ENCODE measurements at places on chromosomes 7 and 10.

- no peak for DNase-seq
Measured at GRCh38 chr10:81838950-81839349, 36.0 kb upstream of the NRG3 start.

DNA sequence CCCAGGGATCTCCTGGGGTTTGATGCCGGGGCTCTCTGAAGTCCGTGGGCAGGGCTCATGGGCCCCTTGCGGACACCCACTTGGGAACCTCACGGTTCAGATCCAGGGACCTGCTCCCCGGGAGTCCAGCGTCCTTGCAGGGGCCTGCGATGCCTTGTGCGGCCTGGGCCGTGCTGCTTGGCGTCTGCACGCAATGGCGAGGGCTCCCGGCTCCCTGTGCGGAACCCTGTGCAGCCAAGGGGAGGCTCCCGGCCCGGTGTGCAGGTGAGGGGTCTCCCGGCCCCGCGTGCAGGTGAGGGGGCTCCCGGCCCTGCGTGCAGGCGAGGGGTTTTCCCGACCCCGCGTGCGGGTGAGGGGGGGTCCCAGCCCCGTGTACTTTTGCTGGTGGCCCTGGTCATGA is 146.7 kb downstream of the DNAJB6 start:
- no peak for DNase-seq

DNA sequence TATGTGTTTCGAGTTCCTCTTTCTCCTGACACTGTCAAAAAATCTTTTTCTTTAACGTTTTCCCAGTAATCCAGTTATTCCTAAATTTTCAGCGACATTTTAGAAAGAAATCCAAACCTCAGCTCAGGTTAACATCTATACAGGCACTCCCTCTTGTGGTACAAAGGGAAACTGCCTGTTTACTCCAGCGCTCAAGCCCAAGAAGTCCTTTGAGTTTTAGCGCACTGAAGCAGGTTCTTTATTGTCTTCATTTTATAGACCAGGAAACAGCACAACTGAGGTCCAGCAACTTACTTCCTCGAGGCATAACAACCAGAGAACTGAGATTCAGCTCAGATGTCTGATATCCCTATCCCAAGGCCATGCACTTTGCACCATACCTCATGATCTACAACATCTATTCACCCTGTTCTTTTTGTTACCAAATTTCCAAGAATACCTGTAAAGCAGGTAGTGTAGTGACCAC is 287.2 kb upstream of the MKLN1 start:
- no peak for DNase-seq

GRCh38 chr10:114392112-114392835 is 12.0 kb downstream of the AFAP1L2 start:
- DNase-seq, result no peak

DNA sequence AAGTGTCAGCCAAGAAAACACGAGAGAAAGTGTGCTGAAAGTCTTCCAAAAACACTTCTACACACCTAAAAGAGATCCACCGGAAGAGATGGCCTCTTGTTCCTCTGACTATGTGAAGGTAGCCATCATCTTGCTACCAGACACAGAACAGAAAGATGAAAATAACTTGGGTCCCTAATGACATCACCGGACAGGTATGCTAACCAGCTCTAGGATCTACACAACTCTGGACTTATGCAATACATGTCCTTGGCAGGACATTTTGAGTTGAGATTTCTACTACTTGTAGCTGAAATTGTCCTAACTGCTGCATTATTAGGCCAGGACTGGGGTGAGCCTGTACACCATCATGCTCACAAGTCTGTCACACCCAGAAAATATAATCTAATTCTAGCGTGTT is 358.7 kb downstream of the ELMO1 start:
- DNase-seq, result no peak

- DNase-seq, result no peak
Measured at GRCh38 chr10:103614306-103615158, 121.0 kb downstream of the NEURL1 start.

DNA sequence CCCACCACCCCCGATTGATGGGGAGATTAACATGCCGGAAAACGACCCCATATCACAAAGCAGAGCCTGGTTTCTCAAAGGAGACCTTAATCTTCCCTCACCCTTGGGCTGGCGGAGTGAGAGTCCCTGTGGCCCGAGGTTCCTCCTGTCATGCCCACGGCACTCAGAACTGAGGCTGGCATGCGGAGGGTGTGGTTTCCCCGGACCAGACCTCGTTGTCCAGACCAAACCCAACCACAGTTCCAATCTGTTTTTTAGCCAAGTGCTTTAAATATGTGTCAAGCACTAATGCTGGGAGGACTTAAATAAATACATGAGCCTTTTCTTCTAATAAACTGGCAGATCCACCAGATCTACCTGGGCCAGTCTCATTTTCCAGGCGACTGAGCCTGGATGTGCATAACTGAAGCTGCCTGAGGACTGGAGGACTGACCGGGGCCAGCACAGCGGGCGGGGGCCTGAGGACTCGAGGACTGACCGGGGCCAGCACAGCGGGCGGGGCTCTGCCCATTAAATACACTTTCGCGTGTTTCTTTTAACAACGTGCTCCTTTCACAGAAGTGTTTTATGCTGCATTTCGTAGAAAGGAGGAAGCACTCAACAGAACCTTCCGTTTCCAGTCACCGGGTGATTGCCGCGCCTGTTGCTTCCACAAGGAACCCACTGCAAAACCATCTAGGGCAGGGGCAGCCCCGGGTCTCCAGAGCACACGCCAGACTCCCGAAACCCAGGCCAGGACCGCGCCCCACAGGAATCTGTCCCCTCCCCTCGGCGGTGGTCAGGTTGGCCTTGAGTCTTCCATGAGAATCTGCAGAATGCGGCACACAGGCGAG is 334.6 kb downstream of the PTPRN2 start:
- DNase-seq, result no peak

DNA sequence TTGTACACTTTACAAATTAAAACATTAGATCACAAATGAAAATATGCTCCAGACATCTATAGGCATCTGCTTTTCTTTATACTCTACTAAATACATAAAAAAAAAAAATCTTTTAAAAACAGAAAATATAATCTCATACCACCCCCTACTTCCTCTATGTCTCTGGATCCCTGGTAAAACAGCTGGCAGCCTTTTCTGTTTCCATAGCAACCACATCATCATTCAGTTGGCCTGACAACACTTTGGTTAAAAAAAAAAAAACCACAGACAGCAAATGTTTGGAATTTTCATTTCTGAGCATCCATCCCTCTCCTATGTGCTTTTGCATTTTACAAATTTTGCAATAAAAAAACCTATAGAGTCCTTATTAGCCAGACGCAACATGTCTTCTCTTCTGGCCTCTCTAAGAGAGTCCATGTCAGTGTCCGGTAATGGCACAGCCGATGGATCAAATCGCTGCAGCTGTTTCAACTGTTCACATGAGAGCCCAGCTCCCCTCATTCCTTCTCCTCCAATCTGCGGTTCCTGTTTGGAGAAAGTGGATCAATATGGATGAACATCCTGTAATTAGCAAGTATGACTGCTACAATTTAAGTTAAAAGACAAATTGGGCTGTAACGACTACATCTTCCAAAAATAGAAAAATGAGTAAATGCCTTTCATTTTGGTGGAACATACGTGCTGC is 105.6 kb downstream of the NSUN6 start:
- no peak for DNase-seq

GRCh38 chr10:53570221-53570620 is 797.6 kb upstream of the MBL2 start:
- no peak for DNase-seq

- DNase-seq, result no peak
Measured at GRCh38 chr7:45973725-45974532, 52.9 kb upstream of the IGFBP3 start.

- DNase-seq, result no peak
Measured at GRCh38 chr10:96345222-96345621, 13.6 kb downstream of the OPALIN start.

GRCh38 chr7:38565289-38565688 is 65.9 kb downstream of the AMPH start:
- no peak for DNase-seq

DNA sequence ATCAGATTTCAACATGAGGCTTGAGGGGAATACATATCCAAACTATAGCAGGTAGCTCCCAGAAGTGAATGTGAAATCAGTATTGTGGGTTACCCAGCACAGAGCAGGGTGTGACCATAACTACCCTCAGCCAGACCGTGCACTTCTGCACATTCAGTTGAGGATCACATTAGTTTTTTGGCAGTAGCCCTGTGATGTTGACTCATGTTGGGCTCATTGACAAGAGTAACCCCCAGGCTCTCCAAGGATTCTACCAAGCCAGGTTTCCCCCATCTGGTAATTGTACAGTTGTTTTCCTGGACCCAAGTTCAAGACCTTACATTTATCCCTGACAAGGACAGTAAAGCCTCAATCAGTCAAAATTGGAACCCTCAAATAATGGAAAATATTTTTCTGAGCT is 11.7 kb upstream of the CPA4 start:
- no peak for DNase-seq

DNA sequence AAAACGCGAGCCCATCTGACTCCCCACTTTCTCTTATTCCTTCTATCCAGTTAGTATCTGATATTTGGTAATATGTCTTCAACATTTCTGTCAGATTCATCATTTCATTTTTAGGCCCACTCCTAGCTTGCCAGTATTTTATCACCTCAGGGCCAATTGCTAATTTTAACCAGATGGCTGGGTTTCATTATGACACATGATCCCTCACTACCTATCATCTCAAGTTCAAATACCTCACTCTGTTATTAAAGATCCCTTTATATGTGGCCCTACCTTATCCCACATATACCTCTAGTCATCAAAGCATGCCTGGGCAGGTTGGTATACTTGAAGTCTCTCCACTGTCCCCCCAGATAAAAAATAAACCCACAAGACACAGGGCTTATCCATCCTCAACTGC is 104.9 kb downstream of the RNLS start:
- DNase-seq, result no peak

- no peak for DNase-seq
Measured at GRCh38 chr7:117489911-117490310, 10.1 kb downstream of the CFTR start.

GRCh38 chr7:1085266-1085665 is 2.6 kb upstream of the GPER1 start:
- DNase-seq, result no peak

DNA sequence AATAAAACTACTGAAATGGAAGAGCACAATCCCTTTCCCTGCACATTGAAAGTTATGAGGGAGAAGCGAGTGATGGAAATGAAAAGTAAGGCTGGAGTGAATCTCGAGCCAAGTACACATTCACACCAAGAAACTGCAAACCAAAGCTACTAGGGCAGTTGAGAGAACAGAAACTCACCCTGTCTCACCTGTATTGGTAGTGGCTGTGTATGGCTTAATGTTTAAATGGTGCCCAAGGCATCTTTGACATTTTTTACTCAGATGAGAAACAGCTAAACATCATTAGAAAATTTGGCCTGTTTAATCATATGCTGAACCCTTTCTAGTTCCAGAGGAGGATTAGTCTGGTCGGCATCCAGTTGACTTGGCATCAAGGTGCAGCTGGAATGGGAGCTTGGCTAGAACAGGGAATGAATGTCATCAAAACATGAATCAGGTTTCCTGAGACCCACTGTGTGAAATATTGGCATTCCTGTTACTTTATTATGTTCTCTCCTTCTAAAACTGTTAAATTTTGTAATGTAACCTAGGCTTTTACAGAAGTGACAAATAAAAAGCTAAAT is 840.8 kb downstream of the GRM8 start:
- DNase-seq, result no peak

- DNase-seq, result no peak
Measured at GRCh38 chr7:98162758-98163157, 48.5 kb upstream of the BHLHA15 start.

- no peak for DNase-seq
Measured at GRCh38 chr10:110706690-110707098, 62.6 kb downstream of the RBM20 start.

- no peak for DNase-seq
Measured at GRCh38 chr7:31663072-31663471, 23.9 kb upstream of the PPP1R17 start.

DNA sequence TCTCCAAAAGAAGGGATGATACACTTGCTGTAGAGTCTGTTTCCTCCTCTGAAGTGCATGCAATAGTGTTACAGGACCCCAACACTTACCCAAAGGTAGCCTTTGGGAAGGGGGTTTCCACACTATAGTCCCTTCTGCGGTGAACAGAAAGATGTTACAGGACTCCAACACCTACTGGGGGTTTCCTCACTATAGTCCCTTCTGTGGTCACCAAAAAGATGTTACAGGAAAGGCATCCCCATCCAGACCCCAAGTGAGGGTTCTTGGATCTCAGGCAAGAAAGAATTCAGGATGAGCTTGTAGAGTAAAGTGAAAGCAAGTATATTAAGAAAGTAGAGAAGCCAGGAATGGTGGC is 69.2 kb upstream of the PIK3CG start:
- no peak for DNase-seq

DNA sequence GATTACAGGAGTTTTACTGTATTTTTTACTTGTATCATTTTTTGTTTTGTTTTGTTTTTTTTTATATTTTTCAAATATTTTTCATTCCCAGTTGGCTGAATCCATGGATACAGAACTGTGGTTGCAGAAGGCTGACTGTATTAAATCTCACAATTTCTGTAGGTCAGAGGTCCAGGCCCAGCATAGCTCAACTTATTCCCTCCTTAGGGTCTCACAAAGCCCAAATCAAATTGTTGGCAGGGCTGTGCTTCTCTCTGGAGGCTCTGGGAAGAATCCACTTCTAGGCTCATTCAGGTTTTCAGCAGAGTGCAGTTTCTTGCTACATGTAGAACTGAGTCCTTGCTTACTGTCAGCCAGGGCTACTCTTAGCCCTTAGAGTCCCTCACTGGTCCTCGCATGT is 22.6 kb downstream of the TSPAN14 start:
- no peak for DNase-seq

GRCh38 chr10:19824381-19825342 is 8.4 kb downstream of the PLXDC2 start:
- no peak for DNase-seq

GRCh38 chr10:2754943-2755342 is 312.4 kb upstream of the PFKP start:
- no peak for DNase-seq

DNA sequence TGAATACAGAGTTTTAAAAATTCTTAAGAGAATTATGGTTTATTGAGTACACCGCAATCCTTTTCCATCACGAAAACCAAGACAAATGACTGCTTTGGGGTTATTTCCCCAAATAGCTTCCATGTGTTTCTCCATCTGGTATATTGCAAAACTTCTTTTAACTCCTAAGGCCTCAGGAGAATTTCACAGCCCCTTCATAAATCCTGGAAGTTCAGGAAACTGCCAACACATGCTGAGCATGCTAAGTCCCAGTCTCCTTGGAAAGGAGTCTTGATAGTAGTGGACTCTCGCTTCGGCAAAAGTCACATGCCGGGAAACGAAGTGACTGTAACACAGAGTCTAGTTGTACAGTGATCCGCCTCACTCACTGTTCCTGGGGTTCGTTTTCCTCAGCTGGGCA is 88.1 kb upstream of the RSU1 start:
- DNase-seq, result no peak
